ENCODE measurements at places on chromosomes 1 and 21. TPM values are rescaled to one million over a fixed set of nuclear protein-coding genes. Genes with fewer than 3 reads are reported as not detected.

Gene CIART
- total RNA-seq = 3.7 TPM

Gene PDE9A
- total RNA-seq = 40.7 TPM

Gene PKNOX1
- total RNA-seq = 19.3 TPM

Gene LRRC38
- total RNA-seq = not detected

Gene BLZF1
- total RNA-seq = 14.2 TPM

Gene LAMB3
- total RNA-seq = not detected

Gene CCDC30
- total RNA-seq = 6.9 TPM

Gene MSH4
- total RNA-seq = 0.56 TPM

Gene LCE1D
- not detected for total RNA-seq

Gene PRR9
- total RNA-seq = not detected

Gene CA6
- not detected for total RNA-seq

Gene PPIAL4G
- not detected for total RNA-seq

Gene LPAR3
- 1.2 TPM for total RNA-seq

Gene LCE2B
- not detected for total RNA-seq

Gene GBP7
- not detected for total RNA-seq

Gene OR14K1
- total RNA-seq = not detected

Gene TMEM52
- 4.6 TPM for total RNA-seq

Gene LAMC1
- 82.0 TPM for total RNA-seq

Gene KCNA3
- 2.8 TPM for total RNA-seq

Gene CDC42BPA
- 38.0 TPM for total RNA-seq

Gene PCBP3
- 5.6 TPM for total RNA-seq

Gene KRTAP13-2
- not detected for total RNA-seq
